ENCODE measurements at places on chromosomes 11 and 22.

GRCh38 chr22:46761539-46762237, 762 bp upstream of the TBC1D22A start:
- no peak for DNase-seq

GRCh38 chr11:127972816-127973215, 614.5 kb downstream of the ETS1 start:
- no peak for DNase-seq

DNA sequence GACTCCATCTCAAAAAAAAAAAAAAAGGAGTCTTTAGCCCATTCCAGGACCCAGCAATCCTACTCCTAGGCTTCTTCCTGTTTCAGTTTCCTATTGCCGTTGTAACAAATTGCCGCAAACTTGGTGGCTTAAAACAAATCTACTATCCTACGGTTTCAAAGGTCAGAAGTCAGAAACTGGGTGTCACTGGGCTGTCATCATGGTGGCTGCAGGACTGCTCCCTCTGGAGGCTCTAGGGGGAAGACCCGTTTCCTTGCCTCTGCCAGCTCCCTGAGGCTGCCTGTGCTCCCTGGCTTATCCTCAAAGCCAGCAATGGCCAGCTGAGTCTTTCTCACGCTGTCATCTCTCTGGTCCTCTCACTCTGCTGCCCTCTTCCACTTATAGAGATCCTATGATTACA, 8.7 kb upstream of the DAGLA start:
- no peak for DNase-seq

DNA sequence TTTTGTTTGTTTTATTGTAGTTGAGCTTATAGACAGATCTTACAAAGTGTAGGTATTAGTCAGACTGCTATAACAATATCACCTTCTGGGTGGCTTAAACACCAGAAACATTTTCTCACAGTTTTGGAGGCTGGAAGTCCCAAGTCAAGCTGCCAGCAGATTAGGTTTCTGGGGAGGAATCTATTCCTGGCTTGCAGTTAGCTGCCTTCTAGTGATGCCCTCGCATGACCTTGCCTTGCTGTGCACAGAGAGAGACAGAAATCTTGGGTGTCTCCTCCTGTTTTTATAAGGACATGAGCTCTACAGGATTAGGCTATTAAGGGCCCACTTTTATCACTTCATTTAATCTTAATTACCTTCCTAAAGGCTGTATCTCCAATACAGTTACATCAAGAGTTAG, 1635.2 kb downstream of the FAM181B start:
- DNase-seq, result no peak

DNA sequence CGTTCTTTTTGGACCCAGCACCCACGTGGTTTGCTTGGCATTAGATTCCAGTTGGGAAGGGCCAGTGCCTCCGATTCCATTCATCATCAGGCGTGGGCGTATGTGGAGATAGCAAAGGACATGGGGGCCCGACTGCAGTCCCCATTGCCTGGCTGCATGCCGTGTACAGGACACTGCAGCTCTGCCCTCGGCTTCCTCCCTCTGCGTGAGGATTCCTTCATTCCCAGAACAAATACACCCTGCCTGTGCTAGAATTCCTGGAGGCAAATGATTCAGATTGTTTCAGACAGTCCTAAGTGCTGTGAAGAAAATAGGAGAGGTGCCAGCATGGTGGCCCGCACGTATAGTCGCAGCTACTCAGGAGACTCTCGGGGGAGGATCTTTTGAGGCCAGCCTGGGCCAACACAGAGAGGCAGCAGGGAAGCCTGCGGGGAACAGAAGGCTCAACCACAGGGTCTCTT, 15.4 kb downstream of the DERL3 start:
- no peak for DNase-seq
